ENCODE measurements at places on chromosomes 6 and 20.

DNA sequence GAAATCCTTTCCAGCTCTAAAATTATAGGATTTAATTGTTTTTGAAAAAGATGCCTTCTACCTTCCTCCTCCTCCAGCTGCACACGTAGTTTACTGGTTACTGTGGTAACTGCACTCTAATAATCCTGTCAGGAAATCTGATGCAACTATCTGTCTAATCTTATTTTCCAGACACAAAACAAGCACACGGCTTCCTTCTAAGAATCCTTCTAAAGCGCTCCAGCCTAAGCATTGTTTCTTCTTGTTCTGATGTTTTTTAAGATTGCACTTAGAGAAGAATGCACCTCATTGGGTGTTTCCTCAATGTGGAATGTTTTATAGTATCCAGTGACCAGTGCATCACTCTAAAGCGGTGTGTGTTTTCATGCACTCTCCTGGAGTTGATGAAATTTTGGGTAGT, 63.6 kb downstream of the CARMIL1 start:
- no peaks in the 10 kb centered on the region for H3K27me3 ChIP-seq
- no peaks in the 10 kb centered on the region for H3K36me3 ChIP-seq
- H3K27ac ChIP-seq = peak overlapping the region; percentile 46
- H3K4me1 ChIP-seq = peaks cover 36% of the 10 kb centered on the region
- H3K4me3 ChIP-seq = no peak overlapping the region

DNA sequence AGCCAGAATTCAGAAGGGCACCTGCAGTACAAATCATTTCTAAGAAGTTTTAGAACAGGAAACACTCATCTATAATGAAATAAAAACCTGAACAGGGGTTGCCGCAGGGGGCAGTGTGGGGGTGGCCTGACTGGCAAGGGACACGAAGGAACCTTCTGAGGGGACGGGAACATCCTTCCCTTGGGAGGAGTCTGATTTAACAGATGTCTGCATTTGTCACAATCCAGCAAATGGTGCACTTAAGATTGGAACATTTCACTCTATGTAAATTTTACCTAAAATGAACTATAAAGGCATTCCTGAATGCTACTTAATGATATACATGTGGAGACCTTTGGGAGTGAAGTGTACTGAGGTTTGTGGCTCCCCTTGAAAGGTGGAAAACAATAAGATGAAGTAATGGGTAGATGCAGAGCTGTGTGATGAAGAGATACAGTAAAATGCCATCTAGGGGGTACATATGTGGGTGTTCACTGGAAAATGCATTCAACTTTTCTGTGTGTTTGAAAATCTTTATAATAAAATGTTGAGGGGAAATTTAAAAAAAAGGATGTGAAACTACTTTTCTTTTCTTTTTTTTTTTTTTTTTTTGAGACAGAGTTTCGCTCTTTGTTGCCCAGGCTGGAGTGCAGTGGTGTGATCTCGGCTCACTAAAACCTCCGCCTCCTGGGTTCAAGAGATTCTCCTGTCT, 89.5 kb downstream of the SNX5 start:
- H3K27ac ChIP-seq = no peak overlapping the region
- H3K27me3 ChIP-seq = no peaks in the 10 kb centered on the region
- no peaks in the 10 kb centered on the region for H3K36me3 ChIP-seq
- peaks cover 50% of the 10 kb centered on the region for H3K4me1 ChIP-seq
- H3K4me3 ChIP-seq = no peak overlapping the region

GRCh38 chr6:168623736-168624135, 182.8 kb downstream of the SMOC2 start:
- no peaks in the 10 kb centered on the region for H3K27me3 ChIP-seq
- no peak overlapping the region for H3K4me3 ChIP-seq
- H3K4me1 ChIP-seq = peaks cover 7% of the 10 kb centered on the region
- H3K36me3 ChIP-seq = 0 out of 2 replicates have a peak, but pooled peaks cover 3% of the 10 kb centered on the region
- DNase-seq = no peak

DNA sequence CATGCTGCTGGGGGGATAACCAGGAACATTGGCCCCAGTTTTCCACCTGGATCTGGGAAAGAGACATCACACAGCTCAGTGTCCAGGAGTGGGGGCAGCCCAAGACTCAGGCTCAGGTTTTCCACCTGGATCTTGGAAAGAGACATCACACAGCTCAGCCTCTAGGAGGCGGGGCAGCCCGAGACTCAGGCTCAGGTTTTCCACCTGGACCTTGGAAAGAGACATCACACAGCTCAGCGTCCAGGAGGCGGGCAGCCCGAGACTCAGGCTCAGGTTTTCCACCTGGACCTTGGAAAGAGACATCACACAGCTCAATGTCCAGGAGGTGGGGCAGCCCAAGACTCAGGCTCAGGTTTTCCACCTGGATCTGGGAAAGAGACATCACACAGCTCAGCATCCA, 361.6 kb downstream of the THBS2 start:
- H3K27ac ChIP-seq = no peak overlapping the region
- no peak overlapping the region for H3K4me3 ChIP-seq
- H3K4me1 ChIP-seq = peaks cover 11% of the 10 kb centered on the region
- no peak for DNase-seq
- H3K36me3 ChIP-seq = peaks cover 4% of the 10 kb centered on the region
- no peaks in the 10 kb centered on the region for H3K27me3 ChIP-seq

GRCh38 chr6:79544299-79544927, 7.2 kb upstream of the LCA5 start:
- peaks cover 34% of the 10 kb centered on the region for H3K4me1 ChIP-seq
- peak overlapping the region; percentile 81 for H3K27ac ChIP-seq
- peaks cover 11% of the 10 kb centered on the region for H3K36me3 ChIP-seq
- DNase-seq = no peak
